ENCODE measurements at places on chromosomes 16 and 17.

DNA sequence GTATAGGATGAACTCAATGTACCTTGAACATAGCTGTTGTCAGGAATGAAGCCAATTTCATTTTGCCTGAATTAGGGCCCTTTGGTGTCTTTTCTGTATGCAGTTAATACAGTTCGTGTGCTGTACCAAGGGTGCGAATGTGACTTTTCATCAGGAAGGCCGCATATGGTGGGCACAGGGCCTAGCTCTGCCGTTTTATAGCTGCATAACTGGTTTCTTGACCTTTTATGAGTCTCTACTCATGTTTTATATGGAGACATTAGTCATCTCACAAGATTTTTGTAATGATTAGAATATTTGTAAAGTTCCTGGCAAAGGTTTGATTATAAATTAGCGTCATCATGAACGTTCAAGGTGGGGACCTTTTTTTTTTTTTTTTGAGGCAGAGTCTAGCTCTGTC, 511.6 kb downstream of the MAF start:
- DNase-seq = no peak

DNA sequence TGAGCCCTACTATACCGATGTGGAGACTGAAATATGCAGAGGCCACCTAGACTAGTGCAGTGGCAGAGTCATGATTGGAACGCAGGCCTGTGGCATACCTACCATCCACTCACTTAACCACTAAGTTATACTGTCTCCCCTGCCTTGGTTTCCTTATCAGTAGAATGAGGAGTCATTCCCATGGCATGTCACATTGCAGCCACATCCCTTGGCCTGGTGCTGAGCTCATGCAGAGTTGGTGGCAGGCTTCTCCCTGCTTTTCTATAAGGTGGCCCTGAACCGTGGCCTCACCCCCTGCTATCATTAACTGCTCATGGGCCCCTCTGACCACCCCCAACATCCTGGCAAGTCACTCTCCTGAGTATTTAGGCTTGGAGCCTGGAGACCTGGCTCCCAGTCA, 212.5 kb downstream of the KATNIP start:
- no peak for DNase-seq

DNA sequence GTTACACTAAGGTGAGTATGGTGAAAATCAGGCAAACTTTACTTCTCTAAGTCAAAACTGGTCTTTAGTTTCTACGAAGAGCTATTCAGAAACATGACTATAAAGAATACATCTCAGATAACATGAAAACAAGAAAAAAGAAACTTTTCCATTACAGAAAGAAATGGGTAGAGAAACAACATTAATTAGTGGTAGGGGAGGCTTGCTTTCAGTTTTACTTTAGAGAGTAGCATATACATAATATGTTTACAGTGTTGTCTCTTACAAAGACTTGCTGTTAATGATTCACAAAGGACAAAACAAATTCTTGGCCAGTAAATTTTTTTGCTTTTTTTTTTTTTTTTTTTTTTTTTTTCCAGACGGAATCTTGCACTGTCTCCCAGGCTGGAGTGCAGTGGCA, 34.2 kb downstream of the CRLF3 start:
- no peak for DNase-seq

DNA sequence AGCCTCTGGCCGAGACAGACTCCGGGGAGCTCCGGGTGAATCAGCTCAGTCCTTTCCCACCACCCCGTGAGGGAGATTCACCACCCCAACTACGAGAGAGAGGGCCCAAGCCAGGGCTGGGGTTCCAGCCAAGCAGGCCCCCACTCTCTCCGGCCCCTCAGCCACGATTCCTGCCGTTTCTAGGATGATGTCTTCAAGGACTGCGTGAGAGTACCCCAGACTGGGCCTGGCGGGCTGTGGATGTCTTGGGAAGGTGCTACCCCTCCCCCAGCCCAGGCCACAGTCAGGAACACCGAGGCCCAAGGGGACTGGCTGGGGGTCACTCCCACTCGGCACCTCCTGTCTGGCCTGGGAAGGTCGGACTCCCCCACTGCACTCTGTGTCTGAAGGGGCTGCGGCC, 21.6 kb upstream of the PABPN1L start:
- no peak for DNase-seq

DNA sequence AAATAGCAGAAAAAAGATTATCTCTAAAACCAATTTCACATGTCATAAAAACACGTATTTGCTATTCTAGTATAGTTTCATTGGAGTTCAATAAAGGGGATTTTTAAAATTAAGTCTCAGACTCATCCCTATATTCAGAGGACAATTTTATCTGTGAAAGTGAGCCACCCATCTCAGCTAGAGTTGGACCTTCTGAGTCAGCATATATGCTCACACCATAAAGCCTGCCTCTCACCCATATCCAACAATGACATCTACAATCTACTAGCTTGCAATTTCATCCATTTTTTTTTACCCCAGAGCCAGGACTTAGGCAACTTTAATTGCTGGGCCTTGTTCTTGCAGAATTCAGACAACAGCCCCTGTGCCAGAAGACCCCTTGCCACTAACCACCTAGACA, 165.3 kb upstream of the DYNLRB2 start:
- DNase-seq = no peak

DNA sequence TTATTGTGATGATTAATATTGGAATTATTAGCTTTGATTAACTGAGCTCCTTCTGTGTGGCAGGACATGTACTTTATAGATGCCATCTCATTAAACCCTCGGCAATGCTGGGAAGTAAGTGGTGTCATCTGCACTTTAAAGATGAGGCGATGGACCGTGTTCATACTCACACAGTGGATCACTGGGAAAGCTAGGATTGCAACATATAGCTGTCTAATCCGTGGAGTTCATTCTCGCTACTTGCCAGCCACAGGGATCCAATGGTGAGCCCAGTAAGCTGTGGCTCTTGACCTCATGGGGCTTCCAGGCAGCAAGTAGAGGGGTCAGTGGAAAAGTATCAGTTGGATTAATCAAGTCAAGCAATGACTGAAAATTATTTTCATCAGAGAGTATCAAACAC, 587.9 kb downstream of the CDH13 start:
- no peak for DNase-seq

DNA sequence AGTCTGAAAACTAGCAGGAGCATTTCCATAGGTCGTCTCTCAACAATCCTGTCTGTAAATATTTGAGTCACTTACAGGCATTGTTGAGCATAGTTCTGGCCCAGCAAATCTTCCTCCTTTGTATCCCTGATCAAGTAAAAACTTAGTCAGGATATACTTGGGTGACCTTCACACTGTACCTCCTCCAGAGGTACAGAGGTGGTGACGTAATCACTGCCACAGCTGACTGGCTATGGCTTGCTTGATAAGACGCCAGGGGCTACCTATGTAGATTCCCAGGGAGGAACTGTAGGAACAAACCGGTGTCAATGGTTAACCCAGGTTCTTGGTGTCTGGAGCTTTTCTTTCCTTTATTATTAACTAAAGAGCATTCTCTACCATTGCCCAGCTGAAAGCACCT, at the start of gene KCNJ16:
Gene KCNJ16, plus strand, starts transcription at position 270 of the 400 bp plus-strand sequence. CDS start 56,863 bp downstream, outside the sequence.
- no peak for DNase-seq

DNA sequence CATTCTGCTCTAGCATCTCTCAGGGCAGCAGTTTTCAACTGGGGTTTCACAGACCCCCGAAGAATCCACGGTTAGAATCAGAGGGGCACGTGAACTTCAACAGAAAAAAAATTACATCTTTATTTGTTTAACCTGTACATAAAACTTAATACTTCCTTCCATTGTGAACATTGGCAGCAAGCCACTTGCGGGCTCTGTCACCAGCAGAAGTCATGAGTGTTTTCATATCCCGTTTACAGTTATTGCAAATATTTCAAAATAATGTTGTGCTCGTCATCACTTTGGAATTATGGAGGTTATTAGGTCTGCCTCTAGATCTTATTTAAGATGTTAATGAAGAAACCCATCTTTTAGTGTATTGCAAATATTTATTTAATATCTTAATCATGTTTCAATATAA, 109.8 kb downstream of the SDR42E1 start:
- no peak for DNase-seq

DNA sequence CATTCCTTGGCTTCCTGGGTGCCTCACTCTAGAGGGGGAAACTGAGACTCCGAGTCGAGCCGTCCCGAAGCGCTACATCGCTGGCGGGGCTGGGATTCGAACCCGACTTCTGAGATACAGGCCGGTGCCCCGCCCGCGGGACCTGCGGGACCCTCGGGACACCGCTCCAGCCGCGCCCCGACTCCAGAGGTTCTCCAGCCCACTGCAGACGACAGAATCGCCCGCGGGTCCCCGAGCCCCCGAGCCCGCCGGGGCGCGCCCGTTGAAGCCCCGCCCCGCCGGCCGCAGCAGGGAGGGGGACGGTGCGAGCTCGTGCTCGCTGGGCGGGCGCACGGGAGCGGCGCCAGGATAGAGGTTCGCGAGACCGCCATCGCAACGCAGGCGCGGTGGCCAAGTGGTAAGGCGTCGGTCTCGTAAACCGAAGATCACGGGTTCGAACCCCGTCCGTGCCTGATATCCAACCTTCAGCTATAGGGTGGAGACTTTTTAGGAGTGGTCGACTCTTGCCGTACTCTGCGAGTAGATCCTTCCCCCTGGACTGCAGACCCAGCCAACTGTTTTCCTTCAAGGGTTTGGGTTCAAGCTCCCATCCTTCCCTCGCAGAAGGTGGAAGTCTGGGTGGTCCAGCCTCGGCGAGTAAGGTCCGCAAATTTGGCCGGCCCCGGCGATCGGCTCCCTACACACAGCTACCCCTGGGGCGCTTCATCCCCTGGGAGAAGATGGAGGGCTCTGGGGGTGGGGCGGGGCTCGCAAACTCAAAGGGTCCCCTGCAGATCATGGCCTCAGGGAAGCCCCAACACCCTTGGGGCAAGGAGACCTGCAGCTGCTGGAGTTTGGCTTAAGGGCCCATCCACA, 214.6 kb downstream of the MRTFB start:
- peak; percentile 94 for DNase-seq

GRCh38 chr16:54649876-54650275, 280.8 kb upstream of the IRX5 start:
- DNase-seq = no peak

- DNase-seq = no peak
Measured at GRCh38 chr17:55688057-55688456, 34.6 kb downstream of the TMEM100 start.

DNA sequence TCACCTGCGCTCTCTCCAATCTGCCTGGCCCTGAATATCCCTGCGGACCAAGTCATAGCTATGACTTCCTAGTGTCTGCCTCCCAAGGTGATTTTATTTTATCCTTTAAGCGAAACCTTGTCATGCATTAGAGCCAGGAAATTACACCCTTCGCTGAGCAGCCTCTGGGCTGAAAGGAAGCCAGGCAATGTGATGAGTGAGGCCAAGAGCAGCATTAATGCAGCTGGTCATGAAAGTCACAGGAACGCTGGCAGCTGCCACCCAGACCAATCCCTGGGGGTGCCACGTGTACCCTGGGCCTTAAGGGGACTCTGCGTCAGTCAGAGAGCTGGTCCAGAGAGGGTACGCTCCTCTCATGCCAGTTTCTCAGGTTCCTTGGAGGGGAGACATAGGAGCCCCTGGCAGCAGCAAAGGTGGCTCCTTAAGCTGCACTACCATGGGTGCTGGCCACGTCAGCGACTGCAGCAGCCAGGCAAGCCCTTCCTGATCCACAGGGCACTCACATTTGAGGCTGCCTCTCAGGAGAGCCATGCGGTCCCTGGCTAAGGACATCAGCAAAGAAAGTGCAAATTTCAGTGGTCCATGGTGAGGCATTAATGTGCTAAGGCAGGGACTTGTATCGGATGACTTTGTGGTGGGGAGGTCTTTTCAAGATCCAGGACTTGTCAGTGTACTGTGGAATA, 42.7 kb upstream of the WSCD1 start:
- no peak for DNase-seq

DNA sequence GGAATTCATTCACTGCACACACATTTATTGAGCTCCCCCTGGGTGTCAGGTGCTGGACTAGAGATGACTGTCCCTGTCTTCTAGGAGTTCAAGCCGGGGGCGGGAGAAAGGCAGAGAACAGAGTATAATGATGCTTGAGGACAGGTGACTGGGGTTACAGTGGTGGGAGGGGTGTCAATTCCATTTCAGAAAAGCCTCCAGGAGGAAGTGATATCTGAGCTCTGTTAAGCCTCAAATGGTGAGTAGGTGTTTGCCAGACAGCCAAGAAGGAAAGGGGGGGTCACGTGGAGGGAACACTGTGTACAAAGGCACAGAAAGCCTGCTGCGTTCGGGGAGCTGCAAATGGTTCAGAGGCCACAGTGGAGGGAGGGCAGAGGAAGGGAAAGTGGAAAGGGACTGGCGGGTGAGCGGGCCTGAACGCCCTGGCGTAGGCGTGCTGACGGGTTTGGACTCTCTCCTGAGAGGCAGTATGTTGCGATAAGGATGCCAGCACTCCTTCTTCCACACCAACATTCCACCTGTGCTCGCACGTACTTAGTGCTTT, 9.7 kb upstream of the NXPH3 start:
- peak; percentile 52 for DNase-seq

DNA sequence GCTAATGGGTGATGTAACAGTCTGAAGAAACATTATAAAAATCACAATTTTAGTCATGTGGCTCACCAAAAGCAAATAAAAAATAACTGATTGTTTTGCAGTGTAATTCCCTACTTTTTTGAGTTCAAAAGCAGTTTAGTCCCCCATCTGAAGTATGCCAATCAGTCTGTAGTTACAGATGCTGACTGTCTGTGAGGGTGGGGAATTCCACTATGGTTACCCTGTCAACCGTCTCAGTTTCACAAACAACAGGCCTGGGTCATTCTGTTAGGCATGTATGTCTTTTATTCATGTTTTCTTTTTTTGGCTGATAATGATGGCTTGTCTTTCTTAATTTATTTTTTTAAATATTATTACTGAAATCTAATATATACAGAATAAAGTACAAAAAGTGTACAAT, 69.3 kb downstream of the STXBP4 start:
- DNase-seq = no peak

DNA sequence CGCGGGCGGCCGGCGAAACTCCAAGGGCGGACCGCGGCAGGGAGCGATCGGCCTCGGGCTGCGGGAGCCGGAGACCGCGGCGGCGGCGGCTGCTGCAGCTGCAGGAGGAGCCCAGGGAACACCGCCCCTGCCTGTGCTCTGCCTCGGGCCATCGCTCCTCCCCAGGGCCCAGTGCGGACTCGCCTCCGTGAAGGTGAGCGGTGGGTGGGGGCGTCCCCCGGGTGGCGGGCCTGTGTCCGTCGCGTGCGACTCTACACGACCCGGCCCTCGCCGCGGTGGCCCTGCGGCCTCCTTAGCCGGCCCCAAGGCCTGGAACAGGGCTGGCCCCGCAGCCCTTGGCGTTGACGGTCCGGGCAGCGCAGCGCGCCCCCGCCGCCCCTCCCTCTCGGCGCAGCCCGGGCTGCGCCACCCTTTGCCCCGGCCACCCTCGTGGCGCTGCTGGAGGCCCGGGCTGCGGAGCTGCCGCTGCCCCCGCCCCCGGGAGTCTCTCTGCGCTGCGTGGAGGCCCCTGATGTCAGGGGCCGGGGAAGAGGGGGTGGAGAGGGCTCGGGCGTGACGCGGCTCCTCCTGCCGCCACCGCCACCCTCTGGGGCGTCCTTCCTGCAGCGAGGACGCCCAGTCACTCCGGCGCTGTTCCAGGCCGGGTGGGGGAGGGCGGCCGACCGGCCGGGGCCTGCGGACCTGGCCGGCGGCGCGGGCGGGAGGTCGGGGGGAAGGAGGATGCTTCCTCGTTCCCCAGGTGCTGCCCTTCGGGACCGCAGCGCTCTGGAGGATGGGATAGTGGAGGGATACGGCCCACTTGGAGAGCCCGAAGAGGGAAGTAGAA, 485 bp downstream of the DYNLL2 start:
- peak; percentile 81 for DNase-seq

Measured in suppressor macrophage treated with lipopolysaccharide for 1 hour (primary cell).